ENCODE measurements at places on chromosomes 6 and 20. TPM values are rescaled to one million over a fixed set of nuclear protein-coding genes. Genes with fewer than 3 reads are reported as not detected.

Gene B3GAT2
- polyA plus RNA-seq, result 0.03 TPM

Gene OGFR
- polyA plus RNA-seq, result 38.2 TPM

Gene RIPOR3
- 1.7 TPM for polyA plus RNA-seq

Gene LTB
- not detected for polyA plus RNA-seq

Gene SERAC1
- 6.7 TPM for polyA plus RNA-seq

Gene AARS2
- 10.3 TPM for polyA plus RNA-seq

Gene SLC26A8
- not detected for polyA plus RNA-seq

Gene NNAT
- polyA plus RNA-seq, result 8.2 TPM

Gene SIRT5
- polyA plus RNA-seq, result 4.6 TPM

DNA sequence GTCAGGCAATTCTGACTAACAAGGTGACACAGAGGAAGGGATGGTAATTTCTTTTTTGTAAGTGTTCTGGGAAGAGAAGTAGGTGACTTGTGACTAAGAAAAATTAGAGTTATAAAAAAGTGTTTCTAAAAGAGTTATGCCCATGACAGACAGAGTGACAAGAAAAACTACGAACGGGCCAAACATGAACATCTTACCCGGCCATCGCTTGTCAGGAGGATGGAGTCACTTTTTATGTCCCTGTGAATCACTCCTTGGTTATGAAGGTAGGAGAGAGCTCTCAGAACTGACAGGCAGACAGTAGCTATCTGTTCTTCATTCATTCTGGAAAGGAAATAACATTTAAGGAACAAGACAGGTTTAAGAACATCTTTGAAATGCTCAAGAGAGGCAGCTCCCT lies 43.0 kb downstream of the LAMP5 start:
- no peak for DNase-seq

GRCh38 chr6:5102267-5102970 lies 17.3 kb downstream of the PPP1R3G start:
- no peak for DNase-seq

DNA sequence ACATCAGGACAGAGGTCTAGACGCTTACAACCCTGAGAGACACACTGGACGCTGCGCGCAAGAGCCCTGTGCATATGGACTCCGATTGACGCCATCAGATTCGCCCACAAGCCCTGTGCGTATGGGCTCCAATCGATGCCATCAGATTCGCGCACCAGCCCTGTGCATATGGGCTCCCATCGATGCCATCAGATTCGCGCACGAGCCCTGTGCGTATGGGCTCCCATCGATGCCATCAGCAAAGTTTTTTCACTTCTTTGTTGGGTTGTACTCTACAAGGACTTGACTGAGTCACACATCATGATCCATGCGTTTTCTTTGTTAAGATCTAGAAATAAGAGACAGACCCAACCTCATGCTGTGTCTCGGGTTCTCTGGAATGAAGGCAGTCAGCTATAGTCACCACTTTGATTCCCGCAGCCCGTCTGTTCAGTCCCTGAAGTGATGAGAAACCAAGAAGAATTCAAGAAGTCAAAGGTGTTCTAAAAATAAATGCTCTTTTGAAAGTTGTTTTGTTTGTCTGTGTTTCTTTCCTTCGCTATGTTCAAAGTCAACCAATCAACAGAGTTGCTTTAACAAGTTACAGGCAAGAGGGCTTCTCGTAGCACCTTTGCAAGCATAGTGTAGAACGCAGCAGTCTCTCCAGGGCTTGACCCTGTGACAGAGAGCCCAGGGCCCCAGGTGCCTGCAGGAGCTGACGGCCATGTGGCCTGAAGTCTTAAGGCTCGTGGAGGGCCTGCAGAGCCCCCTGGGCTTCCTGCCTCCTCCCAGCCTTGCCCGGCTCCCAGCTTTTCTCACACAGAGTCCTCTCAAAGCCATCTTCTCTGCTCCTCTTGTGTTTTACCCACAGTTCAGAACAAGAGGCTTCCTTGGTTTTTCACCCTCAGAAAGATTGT lies 7.9 kb downstream of the RPS6KA2 start:
- DNase-seq, result peak; percentile 87

- no peak for DNase-seq
These were observed 87.2 kb upstream of the QKI start for GRCh38 chr6:163327165-163327880.

DNA sequence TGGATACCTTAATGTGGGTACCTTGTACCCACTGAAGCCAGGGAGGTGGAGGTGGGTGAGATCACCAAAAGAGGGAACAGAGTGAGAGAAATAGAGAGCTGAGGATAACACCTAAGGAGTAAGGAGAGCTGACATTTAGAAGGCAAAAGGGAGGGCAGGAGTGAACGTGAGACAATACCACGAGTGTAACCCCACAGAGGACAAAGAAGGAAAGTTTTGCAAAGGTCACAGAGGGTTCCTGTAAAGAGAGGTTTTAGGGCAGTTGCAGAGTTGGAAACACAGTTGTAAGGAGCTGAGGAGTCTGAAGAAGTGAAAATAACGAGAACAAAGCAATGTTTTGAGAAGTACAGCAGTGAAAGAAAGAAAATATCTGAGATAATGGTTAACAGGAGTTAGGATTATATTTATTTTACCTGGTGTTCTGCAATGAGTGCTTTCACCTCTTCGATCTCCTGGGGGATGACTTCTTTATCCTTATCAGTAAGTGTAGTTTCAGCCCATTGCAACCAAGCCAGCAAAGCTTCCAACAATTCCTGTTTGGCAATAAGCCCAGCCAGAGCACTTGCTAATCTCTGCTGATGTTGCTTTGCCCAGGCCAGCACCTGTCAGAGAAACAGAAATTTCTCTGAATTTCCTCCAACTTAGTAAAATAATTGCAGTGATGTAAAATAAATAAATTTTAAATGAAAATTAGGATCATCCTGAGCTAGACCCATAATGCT lies 166.8 kb downstream of the DST start:
- DNase-seq, result peak; percentile 71

GRCh38 chr6:39765508-39766065 lies 26.6 kb upstream of the DAAM2 start:
- no peak for DNase-seq

DNA sequence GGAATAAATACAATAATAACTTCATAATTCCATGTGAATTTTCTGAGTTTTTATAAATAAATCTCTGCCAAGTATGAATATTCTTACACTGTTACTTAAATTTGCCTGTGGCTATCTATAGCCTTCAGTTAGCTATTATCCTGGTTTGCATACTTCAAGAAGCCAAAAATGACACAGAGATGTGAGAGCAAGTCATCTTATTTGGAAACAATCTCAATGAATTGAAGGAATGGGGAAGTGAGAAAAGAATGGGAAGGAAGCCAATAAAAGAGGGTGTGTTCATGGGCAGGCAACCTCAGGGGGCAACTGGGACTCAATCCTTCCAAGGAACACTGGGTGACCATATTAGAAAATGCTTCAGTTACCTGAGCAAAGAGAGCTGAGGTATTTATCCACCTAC lies 9.9 kb downstream of the HAO1 start:
- DNase-seq, result no peak

DNA sequence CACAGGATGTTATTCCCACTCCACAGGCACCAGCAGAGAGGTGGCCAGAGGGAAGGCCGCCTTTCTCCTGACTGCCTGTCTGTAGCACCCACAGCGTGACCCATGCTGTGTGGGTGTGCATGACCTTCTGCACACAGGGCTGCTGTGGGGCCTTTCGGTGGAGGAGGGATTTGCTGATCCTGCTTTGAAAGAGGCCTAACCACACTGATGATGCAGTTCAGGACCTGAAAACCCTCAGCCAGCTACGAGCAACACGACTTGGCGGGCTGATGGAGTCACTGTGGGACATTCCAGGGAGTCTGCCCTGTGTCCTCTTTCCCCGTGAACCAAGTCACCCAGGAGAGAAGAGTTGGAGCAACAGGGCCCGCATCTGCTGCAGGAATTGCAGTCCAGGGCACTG lies 49.1 kb downstream of the SYTL3 start:
- DNase-seq, result peak; percentile 61

- DNase-seq, result no peak
These were observed 82.2 kb downstream of the FAM229B start for GRCh38 chr6:112169541-112169940.

GRCh38 chr20:50153153-50153499 lies 397 bp downstream of the PEDS1 start:
- no peak for DNase-seq

- no peak for DNase-seq
These were observed 59.6 kb downstream of the SPTLC3 start for GRCh38 chr20:13068336-13068735.

DNA sequence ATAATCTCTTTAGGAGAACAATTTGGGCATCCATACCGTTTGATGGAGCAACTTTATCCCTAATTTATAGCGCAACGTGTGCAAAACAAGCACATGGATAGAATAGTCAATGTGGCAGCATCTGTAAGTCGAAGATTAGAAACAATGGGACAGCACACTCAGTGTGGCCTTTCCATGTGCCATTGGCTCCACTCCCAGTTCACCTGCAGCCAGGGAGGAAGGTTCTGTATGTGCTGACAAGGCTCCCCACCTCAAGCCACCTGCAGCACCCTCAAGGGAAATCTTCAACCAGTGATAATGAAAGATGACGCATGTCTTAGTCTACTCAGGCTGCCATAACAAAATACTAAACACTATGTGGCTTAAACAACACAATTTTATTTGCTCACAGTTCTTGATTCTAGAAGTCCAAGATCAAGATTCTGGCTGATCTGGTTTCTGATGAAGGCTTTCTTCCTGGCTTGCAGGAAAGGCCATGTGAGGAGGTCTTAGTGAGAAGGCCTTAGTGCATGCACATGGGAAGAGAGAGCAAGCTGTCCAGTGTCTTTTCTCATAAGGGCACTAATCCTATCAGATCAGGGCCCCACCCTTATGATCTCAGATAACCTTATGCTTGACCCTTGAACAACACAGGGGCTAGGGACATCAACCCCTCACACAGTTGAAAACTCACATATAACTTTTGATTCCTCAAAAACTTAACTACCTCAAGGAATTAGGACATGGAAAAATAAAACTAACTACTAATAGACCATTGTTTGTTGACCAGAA lies 34.9 kb upstream of the SHLD1 start:
- DNase-seq, result no peak

DNA sequence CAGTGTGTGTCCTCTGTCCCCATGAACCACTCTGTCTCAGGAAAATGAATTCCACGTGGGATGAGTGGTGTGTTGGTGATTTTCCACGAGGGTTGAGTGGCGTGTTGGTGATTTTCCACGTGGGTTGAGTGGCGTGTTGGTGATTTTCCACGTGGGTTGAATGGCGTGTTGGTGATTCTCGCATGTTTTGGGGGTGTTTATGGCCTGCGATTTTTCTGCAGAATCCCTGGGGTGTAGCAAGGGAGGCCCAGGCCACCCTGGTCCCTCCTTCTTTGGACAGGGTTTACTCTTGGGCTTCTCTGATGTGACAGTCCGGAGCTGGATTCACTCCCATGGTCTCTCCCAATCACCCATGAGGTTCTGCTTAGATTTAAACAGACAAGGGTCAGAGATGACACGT lies 90.6 kb upstream of the FRMD1 start:
- no peak for DNase-seq

DNA sequence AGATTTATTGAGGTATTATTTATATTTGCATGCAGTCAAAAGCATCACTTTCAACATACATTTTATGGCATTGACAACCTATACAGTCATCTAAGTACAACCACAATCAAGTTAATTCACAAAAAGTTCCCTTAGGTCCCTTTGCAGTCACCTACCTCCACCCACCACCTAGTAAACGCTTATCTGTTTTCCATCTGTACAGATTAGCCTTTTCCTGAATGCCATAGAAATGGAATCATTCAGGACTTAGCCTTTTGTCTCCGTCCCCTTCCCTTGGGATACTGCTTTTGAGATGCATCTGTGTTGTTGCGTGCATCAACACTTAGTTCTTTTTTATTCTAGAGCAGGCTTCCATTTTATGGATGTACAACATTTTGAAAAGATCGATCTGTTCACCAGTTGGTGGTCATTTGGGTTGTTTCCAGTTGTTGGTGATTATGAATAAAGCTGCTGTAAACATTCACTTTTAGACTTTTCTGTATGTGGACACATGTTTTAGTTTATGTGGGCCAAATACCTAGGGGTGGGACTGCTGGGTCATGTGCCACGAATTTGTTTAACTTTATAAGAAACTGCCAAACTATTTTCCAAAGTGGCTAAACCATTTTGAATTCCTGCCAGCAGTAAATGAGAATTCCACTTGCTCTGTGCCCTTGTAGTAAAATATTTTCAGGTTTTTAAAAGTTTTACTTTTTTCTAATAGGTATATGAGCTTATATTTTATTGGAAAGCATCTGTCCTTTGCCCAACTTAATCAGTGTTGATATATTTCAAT lies 17.6 kb upstream of the IFNGR1 start:
- DNase-seq, result no peak

- DNase-seq, result no peak
These were observed 95.0 kb downstream of the LRFN2 start for GRCh38 chr6:40492187-40492586.

GRCh38 chr6:10193321-10193720 lies 221.6 kb downstream of the TFAP2A start:
- no peak for DNase-seq

DNA sequence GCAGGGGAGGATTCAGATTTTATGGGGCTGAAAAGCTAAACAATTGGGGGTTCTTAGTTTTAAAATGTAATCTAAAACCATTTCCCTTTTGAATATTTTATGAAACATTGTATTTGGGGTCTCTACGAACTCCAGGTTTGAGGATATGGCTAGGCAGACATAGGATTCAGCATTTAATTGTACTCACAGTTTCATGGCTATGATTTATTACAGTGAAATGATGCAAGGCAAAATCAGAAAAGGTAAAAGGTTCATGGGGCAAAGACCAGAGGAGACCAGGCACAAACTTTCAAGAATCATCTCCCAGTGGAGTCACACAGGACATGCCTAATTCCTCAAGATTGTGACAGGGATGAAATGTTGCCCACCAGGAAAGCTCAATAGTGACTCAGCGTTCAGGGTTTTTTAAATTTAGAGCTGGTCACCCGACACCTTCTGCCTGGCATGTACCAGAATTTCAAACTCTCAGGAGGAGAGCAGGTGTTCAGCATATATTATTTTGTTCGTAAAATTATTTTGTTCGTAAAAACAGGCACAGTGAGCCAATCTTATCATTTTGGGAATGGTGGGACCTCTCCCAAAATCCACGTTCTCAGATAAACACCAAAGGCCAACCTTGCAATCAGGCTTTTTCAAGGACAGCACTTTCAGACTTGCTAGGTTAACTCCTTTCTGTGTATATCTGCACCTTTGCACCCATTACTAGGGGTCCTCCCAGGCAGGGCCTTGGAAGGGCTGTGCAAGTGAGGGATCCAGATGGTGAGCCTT lies 270.3 kb downstream of the NKAIN2 start:
- DNase-seq, result no peak

DNA sequence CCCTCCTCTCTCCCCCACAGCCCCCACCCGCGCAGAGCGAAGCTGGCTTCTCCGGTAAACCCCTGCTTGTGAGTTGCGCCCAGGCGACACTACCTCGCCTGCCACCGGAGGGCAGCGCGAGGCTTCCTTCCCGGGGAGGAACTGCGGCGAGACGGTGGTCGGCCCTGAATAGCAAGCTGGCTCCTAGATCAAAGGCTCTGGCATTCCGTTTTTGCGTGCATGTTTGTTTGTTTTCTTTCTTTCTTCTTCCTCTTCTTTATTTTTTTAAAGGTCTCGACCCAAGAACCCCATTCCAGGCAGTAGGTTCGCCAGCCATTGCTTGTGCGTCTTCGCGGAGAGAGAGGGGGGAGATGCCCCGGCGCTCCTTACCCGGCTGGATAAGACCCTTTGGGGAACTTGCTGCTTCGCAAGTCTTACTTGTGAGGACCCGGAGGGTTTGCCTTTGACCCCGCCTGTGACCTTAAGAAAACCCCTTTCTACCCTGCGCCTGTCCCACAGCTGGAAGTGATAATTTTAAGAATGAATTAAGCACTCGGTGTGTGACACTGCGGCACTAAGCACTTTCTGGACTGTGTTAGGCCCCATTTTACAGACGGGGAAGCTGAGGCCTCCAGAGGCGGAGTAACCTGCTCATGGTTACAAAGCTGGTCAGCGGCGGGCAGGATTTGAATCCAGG lies 92.7 kb upstream of the SIRPA start:
- DNase-seq, result peak; percentile 76

Data from IMR-90 (cell line).